ENCODE measurements at places on chromosomes 3 and 15. TPM values are rescaled to one million over a fixed set of nuclear protein-coding genes. Genes with fewer than 3 reads are reported as not detected.

Gene GREM1
- total RNA-seq, result 4.9 TPM

Gene IL17RE
- 1.9 TPM for total RNA-seq

Gene SKOR1
- 0.05 TPM for total RNA-seq

Gene WHAMM
- 7.6 TPM for total RNA-seq

Gene ASTE1
- 5.3 TPM for total RNA-seq

Gene MLF1
- 27.0 TPM for total RNA-seq

Gene PIERCE2
- total RNA-seq, result 4.1 TPM

Gene GOLGA8N
- total RNA-seq, result 1.3 TPM

Gene KLHL40
- total RNA-seq, result not detected

Gene MYL3
- 0.15 TPM for total RNA-seq

Gene ALPK3
- total RNA-seq, result 0.10 TPM

Gene TGM4
- 0.12 TPM for total RNA-seq

Gene SNTN
- not detected for total RNA-seq

Gene CPA3
- total RNA-seq, result not detected

Gene MON1A
- 8.1 TPM for total RNA-seq

Gene SLC28A1
- total RNA-seq, result 0.03 TPM

Gene IMPDH2
- total RNA-seq, result 153 TPM

Gene GOLIM4
- total RNA-seq, result 17.3 TPM

Gene PARP14
- 7.5 TPM for total RNA-seq

Gene SIDT1
- total RNA-seq, result 0.46 TPM

Gene P2RY12
- total RNA-seq, result not detected

Gene CHRD
- 0.35 TPM for total RNA-seq

Gene PATL2
- 0.16 TPM for total RNA-seq

Gene CACNA2D2
- total RNA-seq, result 0.61 TPM

Gene CCR1
- not detected for total RNA-seq

Gene HRG
- total RNA-seq, result not detected

Gene ZIC1
- not detected for total RNA-seq

Gene CAPN3
- total RNA-seq, result 0.80 TPM

Gene MYO5C
- total RNA-seq, result 6.9 TPM

Gene ADCY5
- 0.54 TPM for total RNA-seq

Gene FBXL2
- 7.4 TPM for total RNA-seq

Gene STRA6
- total RNA-seq, result 78.9 TPM

Gene TMEM44
- 11.4 TPM for total RNA-seq

Gene C3orf52
- 11.7 TPM for total RNA-seq

Gene C2CD4A
- total RNA-seq, result 0.10 TPM

Gene CGNL1
- total RNA-seq, result 0.81 TPM

Gene KLHL24
- 7.0 TPM for total RNA-seq

Gene DNAJC13
- 16.1 TPM for total RNA-seq

Gene NDUFB4
- total RNA-seq, result 220 TPM

Gene SCAANT1
- not detected for total RNA-seq

Gene ECT2
- total RNA-seq, result 64.3 TPM

All from A549 treated with Hydrocortisone at 1 μM for 4 hours (cell line).